ENCODE measurements at places on chromosomes 6 and 20.

DNA sequence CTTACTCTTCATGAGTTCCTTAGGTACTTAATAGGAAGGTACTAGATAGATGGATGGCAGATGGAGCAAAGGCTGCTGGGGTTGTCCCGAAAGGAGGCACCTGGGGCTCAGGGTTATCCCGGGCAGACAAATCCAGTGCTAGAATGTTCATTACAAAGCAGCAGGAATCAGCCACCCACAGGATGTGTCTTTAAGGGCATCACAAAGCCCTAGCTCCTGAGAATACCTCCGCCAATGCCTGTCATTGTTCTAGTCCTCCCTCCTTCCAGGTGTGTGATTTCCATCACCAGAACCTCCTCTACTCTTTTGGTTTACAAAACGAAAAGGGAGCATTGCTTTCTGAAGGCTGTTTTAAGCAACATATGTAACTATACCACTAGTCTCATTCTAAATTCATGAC is 138.1 kb downstream of the KIF6 start:
- no peak for DNase-seq

DNA sequence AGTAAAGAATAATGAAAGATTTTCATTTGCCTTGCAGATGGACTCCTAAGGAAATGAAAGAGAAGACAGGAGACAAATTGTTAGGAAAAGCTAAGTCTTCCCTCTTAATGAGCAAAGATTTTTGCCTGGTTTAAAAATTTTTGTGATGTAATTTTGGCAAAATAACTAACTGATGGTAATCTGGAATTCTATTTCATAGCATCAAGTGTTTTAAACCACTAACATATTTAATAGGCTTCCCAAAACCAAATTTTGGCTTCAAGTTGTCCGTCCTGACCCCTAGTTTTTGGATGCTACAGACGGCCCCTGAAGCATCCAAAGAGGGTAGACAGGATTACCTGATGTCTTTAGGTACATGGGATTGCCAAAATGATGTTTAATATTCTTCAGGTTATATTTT is 124.3 kb downstream of the TPBG start:
- DNase-seq, result no peak

DNA sequence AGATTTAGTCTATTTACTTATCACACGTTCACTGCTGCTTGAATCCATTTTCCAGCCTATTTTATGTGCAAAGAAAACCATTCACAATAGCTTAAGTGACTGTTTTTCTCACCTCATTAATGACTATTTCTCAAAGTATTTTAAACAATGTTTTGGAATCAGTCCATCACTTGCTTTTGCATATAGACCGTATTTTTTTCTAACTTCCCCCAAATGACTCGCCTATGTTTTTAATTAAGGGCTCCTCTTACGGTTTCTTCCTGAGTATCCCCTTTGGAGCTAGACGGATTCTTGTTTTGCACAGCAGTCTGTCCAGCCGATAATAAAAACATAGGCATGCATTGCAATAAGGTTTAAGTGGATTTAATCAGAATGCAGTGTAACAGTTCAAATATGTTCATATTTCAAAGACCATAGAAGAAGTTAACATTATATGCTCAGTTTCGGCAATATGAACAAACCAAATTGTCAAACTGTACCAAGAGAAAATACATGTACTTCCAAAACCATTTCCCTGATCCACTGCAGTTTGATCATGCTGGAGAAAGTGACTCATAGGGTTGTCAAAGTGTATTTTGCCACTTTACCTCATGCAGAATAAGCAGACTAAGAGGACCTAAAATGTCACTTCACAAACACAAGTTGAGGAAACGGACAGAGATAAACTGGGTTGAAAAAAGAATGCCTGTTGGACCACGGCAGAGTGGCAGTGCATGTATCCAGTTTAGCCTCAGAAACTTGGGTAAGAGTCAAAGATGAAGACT is 66.4 kb downstream of the HMGN3 start:
- DNase-seq, result no peak

- no peak for DNase-seq
These were observed 155.8 kb downstream of the MBOAT1 start for GRCh38 chr6:20056350-20056992.

GRCh38 chr20:46070215-46070900 is 19.4 kb downstream of the NCOA5 start:
- DNase-seq, result no peak

DNA sequence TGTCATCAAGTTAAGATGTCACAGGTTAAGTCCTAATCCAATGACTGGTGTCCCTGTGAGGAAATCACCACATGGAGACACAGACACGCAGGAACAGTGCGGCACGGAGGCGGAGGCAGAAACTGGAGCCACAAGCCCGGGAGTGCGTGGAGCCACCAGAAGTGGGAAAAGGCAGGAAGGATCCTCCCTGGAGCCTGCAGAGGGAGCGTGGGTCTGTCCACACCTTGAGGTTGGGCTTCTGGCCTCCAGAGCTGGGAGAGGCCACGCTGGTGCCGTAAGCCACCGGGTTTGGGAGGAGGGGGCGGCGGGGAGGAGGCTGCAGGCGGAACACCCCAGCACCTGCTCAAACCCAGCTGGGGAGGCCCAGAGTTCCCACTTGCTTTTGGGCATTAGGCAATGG is 3.8 kb downstream of the CABLES2 start:
- no peak for DNase-seq

GRCh38 chr6:22064558-22064957 is 232.3 kb downstream of the PRL start:
- DNase-seq, result no peak

DNA sequence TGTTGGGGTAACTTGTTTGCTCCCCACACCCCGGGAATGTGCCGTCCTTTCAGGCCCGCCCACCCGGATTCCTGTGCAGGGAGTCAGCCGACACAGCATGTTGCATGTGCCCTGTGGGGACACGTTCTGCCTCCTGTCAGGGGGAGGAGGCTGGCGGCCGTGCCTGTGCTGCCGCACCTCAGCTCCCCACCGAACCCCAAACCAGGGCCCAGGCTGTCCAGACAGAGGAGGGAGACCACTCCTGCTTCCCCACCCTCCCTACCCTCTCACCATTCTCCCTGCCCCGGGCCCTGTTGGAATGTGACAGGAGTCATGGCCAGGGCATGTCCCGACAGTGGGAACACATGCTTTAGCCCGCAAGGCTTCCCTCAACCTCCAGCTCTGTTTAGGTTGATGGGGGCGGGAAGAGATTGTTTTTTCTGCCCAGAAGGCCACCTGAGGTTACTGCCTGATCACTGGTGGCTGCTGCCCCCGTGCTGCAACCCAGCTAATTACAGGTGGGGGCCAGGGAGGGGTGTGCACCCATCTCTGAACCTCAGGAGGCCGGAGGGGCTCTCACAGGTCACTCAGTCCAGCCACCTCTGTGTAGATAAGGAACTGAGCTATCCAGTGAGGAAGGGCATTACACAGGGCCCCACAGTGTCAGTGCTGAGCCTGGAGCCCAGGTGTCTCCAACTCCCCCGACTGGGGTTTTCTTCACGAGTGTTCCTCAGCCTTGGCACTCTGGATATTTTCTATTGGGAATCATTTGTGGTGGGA is 13.6 kb downstream of the LRRC73 start:
- DNase-seq, result no peak

- no peak for DNase-seq
These were observed 147.5 kb upstream of the TCF21 start for GRCh38 chr6:133741375-133741861.

DNA sequence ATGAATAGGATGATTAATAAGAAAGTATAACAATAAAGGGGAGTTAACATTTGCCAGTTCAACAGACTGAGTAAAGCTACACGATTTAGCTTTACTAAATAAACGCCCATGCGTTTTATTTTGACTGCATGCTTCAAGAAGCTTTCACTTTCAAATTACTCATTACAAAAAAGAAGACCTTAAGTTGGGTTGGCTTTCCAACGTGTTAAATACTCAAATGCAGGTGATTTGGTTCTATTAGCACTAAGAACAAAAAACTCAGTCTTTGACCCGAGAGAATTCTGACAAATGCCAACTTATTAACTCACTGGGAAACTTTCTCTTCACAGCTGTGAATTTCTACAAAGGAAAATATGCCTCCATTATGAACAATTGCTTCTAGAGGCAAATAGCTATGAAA is 24.8 kb downstream of the RNF146 start:
- no peak for DNase-seq

GRCh38 chr6:44133981-44134711 is 6.8 kb downstream of the TMEM63B start:
- no peak for DNase-seq

GRCh38 chr6:34468378-34468892 is 2.6 kb downstream of the PACSIN1 start:
- DNase-seq, result no peak

DNA sequence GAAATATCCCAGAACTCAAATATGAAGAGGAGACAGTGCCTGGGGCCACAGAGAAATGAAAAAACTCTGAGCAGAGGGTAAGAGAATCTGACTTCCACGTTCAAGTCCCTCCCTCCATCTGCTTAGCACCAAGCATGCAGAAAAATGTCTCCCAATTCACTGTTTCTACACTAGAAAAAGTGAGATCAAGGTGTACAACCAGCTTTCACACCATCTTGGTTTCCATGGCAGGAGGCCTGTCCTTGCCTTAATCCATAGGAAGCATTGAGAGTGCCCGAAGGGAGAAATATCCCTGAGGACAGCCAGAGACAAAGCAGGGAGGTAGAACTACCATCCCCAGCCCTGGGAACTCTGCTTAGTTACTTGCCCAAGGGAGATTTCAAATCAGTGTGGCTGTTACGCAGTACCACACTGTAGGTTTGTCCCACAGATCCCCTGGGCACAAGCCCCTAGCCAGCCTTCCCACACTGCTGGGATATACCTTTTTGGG is 82.9 kb downstream of the SCML4 start:
- no peak for DNase-seq

- DNase-seq, result no peak
These were observed 36.3 kb downstream of the COX4I2 start for GRCh38 chr20:31673943-31674463.

DNA sequence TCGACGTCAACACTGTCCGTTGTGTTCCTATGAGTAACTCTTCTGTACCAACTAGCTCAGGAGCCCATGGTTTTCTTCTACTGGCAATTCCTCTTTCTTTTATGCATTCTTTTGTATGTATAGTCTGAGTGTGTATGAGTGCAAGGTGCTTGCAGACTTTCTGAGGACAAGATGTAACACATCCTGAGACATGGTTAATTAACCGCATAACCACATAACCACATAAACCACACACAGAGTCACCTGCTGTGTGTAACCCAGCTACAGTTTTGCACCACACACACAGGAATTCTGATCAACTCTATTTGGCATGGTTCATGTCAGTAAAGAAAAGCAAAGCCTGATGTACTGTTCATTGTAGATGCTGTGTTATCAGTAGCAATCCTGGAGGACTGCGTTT is 98.6 kb downstream of the DACT2 start:
- DNase-seq, result no peak

DNA sequence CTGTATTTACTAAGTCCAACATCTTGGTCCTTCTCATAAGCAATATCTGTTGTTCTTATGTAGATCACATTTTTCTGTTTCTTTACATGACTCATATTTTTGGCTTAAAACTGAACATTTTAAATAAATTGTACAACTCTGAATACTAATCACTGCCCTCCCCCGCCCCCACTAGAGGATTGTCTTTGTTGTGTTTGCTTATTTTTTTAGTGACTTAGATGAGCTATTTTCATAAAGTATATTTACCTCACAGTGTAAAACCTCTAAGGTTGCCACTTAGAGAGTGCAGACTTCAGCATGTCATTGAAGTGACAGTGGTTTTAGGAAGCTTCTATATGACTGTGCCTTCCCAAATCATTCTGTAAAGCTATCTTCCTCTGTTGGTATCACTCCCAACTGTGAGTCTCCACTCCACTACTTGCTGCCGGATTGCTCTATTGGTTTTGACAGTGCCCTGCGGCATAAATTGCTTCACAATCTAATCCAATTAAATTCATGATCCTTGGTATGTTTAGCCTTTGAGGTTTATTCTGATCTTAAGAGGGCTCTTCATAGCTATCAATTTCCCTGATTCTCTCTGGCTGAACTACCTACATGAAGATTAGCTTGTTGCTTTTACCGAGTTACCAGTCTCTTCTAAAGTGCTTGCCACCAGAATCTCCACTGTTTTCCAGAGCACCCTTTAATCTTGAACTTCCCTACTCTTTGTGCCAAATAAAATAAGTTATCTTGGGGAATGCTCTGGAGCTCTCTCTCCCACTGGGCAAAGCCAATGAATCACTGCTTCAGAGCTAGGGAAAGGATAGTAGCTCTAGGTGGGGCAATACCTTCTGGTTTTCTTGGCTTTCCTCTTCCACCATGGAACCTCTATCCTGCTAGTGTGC is 33.0 kb downstream of the SPTLC3 start:
- no peak for DNase-seq

GRCh38 chr20:56347628-56348304 is 11.0 kb upstream of the FAM210B start:
- DNase-seq, result no peak

- DNase-seq, result no peak
These were observed 54.4 kb downstream of the PRR18 start for GRCh38 chr6:166253778-166254204.

GRCh38 chr6:89581689-89582088 is 56.9 kb downstream of the LYRM2 start:
- no peak for DNase-seq

DNA sequence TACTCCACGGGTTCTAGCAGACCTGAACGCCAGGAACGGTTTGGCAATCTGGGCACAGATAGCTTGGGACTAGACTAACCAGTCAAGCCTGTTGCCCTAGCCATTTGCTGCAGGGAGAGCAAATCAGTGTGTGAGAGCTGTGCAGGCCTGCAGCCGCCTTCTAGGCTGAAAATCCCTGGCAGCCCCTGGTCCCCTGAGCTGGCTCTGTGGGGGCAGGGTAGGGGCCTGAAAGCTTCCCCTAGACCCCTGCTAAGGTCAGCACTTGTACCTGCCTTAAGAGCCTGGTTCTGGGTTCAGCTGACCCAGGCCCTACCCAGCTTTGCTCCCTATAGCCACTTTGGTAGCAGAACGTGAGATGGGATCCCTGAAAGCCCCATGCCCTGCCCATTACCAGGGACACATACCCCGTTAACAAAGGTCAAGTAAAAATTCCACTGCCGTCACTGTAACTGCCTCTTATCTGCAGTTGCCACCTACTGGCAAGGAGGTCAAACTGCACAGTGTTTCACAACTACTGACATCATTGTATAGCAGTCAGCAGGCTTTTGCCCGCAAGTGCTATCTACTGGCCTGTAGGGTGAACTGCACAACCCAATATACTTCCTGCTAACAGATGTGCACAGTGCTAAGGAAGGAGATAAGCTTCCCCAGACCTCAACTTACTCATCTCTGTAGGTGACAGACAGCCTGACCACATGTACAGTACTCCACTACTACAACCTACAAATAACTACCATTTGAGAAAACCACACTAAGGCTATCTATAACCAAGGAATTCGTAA is 95.1 kb upstream of the OLIG3 start:
- DNase-seq, result no peak

Measured in tibial artery (tissue), 4 donors.